ENCODE measurements at places on chromosomes 4 and X. TPM values are rescaled to one million over a fixed set of nuclear protein-coding genes. Genes with fewer than 3 reads are reported as not detected.

- H3K27me3 ChIP-seq, result no peaks in the 10 kb centered on the region
- H3K4me1 ChIP-seq, result no peaks in the 10 kb centered on the region
- no peak overlapping the region for H3K27ac ChIP-seq
- DNase-seq, result no peak
- H3K4me3 ChIP-seq, result no peak overlapping the region
These were observed 106.0 kb upstream of the PNPLA4 start for GRCh38 chrX:8033175-8033574.

- DNase-seq, result no peak
- H3K27me3 ChIP-seq, result no peaks in the 10 kb centered on the region
- H3K4me1 ChIP-seq, result no peaks in the 10 kb centered on the region
- H3K4me3 ChIP-seq, result no peak overlapping the region
- peaks cover 30% of the 10 kb centered on the region for H3K36me3 ChIP-seq
These were observed 7.2 kb downstream of the SCRG1 start for GRCh38 chr4:173391701-173392100.

GAGE12H gene
- total RNA-seq, result not detected

DNA sequence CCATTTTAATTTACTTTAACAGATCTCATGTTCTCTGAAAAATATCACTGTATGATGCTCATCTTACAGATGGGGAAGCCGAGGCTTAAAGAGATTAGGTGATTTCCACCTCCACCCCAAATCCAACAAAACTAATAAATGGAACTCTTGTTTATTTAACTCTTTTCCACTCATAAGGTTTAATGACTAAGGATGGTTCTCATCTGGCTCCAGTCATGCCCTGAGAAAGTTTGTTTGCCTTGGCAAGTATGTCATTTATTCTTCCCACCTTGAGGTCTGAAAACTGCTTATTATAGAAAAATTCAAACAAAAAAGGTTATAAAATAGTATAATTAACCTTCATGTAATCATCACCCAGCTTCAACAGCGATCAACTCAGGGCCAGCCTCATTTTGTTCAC lies 56.3 kb downstream of the PPEF2 start:
- H3K27me3 ChIP-seq, result no peaks in the 10 kb centered on the region
- no peak overlapping the region for H3K4me3 ChIP-seq
- H3K27ac ChIP-seq, result no peak overlapping the region

- H3K4me1 ChIP-seq, result peaks cover 26% of the 10 kb centered on the region
- no peak overlapping the region for H3K27ac ChIP-seq
- H3K27me3 ChIP-seq, result no peaks in the 10 kb centered on the region
- DNase-seq, result no peak
These were observed 113.3 kb downstream of the ELOVL6 start for GRCh38 chr4:110085131-110085530.

Measured in osteocyte (in vitro differentiated cells).